ENCODE measurements at places on chromosomes 2 and 18. TPM values are rescaled to one million over a fixed set of nuclear protein-coding genes. Genes with fewer than 3 reads are reported as not detected.
A peak's percentile ranks its signal among the peaks of the same experiment; 100 is the strongest.

The SLC16A14 gene
- total RNA-seq = 2.4 TPM

The ANKRD30BL gene
- total RNA-seq = not detected

The DSEL gene
- 0.37 TPM for total RNA-seq

The NRP2 gene
- total RNA-seq = 6.8 TPM

The MPPE1 gene
- total RNA-seq = 69.7 TPM

The CMPK2 gene
- total RNA-seq = 2.9 TPM

The MYCN gene
- not detected for total RNA-seq

The DTNA gene
- total RNA-seq = not detected

The HTR2B gene
- total RNA-seq = not detected

The CERKL gene
- total RNA-seq = not detected

DNA sequence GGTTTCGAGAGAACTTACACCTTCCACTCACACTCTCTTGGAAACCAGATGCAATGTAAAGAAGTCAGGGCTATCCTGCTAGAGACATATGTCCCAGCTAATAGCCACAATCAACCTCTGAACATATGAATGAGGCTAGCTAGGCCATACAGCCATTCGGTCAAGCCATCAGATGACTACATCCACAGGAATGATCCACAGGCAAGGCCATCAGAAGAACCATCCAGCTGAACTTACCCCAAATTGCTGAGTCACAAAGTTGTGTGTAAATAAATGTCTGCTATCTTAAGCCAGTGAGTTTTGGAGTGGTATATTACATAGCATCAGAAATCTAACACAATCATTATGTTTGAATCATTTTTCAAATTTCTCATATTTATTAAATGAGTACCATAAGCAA is 5.2 kb upstream of the SPAST start:
- DNase-seq = no peak

DNA sequence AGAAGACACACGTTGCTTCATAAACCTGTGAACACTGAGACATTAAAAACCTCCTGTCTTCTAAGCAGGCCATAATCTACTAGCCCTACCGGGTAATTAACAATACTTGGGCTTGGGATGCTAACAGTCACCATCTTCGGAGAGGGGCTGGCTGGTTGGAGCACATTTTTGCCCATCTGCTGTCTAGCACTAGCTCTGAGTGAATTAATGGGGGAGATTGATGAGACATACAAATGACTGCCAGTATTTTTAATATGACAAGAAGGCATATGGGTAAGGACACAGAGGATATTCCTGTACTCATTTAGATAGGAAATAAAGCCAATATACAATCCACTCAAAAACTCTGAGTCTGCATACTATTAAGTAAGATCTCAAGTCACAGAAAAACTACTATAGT is 651.6 kb upstream of the SOX11 start:
- no peak for DNase-seq

DNA sequence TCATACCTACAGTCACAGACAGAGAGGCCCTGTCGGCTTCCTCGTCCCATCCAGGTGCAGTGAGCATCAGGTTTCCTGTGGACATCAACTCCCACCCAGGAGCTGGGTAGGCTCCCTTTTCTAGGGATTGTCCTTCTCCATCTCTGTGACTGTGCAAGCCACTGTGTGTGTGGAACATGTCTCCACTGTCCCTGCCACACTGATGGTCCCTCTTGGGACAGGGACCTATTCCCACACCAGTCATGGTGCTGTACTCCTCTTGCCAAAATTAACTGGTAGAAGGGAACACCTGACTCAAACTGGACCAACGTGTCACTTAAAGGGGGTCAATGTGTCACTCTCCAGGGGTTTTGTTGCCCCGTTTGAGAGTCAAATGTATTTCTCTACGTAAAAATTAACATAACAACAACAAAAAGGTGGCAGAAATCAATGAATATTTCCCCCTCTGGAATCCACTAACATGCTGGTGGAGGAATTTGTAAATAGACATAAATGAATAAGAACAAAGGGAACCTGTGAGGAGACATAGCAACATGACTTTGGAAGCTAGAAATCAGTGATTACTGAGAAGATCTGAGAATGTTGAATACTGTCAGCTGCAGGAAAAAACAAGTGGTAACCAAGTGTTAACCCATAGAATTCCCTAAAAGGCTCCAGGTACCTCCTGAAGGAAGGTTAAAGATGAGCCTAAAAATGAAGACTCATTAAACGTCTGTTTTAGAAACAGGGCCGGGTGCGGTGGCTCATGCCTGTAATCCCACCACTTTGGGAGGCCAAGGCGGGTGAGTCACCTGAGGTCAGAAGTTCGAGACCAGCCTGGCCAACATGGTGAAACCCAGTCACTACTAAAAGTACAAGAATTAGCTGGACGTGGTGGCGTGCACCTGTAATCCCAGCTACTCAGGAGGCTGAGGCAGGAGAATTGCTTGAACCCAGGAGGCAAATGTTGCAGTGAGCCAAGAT is 40.4 kb downstream of the SH2D6 start:
- DNase-seq = no peak

- no peak for DNase-seq
Measured at GRCh38 chr2:69989441-69990105, 28.1 kb upstream of the ASPRV1 start.

DNA sequence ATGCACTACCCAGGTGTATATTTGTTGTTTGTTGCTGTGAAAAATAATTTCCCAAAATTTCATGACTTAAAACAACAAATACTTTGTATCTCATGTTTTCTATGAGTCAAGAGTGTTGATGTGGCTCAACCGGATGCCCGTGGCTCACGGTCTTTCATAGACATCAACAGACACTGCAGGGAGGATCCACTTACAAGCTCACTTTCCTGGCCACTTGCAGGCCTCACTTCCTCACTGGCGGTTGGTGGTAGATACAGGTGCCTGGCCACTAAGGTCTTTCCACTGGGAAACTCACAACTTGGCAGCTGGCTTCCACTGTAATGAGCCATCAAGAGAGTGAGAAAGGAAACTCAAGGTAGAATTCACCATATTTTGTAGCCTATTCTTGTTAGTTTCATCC is 662.9 kb downstream of the IRS1 start:
- no peak for DNase-seq

DNA sequence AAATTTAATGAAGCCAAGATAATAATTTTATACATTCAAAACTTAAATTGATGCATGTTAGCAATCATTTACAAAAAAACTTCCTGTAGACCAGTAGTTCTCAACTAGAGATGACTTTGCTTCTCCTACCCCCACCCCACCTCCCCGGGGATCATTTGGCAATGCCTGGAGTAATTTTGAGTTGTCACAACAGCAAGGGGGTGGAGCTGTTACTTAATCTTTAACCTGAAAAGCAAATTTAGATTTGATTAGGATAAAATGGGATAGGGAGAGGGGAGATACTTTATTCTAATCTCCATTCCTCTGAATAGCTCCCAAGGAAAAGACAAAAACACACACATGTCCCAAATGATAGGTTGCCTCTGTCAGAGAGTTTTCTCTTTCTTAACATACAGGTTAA is 4.2 kb downstream of the SLC40A1 start:
- no peak for DNase-seq

DNA sequence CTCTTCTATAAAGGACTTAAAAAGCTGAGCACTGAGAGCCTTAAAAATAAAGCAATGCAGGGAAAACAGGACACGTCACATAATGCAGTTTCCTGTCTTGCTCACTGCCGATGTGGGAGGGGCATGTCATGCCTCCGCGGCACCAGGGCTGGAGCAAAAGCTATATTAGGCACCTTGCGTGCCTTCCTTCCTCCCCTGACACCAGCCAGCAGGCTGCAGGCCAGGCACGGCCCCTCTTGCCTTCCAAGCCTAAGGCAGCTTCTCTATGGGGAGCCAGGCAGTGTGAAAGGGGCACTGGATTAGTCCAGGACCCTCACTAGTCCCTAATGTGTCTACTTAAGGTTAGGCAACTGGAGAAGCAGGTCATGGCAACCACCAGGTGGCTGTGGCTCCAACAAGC is 26.3 kb downstream of the MRPL35 start:
- peak; percentile 74 for DNase-seq

DNA sequence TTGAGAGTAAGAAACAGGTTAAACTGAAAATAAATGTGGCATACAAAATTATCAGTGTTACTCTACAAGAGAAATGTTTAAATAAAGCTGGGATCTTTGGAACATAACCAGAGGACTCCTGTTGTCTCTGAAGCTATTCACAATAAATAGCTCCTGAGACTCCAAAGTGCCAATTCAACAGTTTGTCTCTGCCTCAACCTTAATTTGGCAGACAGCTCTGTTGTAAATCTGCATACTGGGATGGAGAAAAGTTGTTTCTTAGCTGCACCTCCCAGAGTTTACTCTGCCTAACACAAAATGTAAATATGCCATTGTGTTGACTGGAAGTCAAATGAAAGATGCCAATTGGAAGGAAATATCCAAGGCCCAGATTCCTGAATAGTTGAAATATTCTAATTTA is 238.5 kb upstream of the EPHA4 start:
- DNase-seq = no peak

- DNase-seq = no peak
Measured at GRCh38 chr18:54807303-54807702, 21.0 kb upstream of the RAB27B start.

DNA sequence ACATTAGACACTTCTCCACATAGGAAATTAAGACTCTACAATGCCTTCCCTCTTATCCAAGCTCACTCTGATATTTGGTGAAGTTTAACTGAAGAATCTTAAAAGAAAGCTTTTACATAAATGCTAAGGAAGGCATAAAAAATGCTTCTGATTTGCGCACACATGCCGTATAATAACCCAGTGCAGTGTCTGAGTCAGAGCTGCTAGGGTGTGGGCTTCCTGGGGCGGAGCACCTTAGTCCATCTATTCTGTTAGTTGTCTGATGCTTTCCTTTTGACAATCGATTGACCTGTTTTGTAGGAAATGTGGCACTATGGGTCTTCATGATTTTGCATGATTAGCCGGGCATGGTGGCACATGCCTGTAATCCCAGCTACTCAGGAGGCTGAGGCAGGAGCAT is 231.5 kb downstream of the AFF3 start:
- DNase-seq = no peak

DNA sequence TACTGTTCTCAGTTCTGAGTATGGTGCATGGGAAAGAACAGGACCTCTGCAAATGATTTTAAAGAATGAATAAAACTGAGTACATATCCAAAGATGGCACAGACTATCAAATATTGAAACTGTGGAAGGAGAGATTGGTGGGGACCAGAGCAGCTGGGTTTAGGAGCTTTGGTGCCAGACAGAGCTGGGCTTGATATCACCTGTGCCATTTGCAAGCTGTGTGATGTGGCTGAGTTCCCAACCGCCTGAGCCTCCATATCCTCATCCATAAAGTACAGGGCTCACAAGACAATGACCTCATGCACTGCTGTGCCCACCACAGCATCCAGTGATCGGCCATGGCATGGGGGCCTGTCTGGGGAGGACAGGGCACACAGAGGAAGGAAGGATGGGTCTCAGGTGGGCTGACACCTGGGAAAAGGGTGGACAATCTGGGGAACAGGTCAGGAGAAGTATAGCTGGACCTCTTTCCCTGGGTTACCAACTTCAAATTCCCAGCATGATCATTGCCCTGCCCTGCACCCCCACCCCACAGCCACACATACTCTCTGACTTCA is 83.9 kb upstream of the RAB6C start:
- no peak for DNase-seq

DNA sequence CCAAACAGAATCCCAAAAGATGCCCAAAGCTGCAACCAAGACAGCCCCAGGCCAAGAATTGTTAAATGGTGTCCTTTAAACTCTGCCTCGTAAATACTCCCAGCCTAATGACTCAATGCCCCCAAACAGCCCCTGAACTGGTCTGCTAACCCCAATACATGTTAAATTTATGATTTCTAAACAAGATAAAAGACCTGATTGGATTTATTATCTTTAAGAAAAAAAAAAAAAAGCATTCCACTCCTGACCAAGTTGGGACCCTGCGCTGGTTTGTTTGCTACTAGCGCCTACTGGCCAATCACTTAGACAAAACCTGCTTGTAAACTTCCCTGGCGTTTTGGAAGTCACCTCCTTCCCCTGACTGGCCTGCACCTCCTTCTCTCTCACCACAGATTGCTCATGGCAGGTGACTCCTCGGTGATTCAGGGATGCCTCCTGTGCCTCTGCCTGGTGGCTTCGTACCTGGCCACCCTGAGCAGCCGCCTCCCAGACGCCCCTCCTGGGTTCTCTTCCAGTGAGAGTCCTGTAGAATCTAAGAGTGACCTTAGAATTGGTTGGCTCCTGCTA is 121.3 kb downstream of the BCL11A start:
- DNase-seq = no peak

- no peak for DNase-seq
Measured at GRCh38 chr18:58843688-58844035, 21.0 kb upstream of the ZNF532 start.

DNA sequence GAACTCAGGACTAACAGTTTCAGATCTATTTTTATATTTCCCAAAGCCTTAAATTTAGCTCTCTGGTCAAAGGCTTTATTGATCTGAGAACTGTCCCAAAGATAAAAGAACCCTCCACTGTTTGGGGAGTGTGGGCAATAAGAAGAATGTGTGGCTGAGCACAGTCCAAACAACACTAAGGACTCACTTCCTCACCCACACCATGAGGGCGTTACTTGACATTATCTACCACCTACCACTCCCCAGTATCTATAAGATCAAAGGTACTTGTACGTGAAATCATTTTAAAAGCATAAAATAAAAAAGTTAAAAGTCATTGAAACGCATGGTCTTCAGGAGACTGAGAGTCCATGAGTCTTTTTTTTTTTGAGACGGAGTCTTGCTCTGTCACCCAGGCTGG is 54.6 kb upstream of the NFU1 start:
- no peak for DNase-seq

DNA sequence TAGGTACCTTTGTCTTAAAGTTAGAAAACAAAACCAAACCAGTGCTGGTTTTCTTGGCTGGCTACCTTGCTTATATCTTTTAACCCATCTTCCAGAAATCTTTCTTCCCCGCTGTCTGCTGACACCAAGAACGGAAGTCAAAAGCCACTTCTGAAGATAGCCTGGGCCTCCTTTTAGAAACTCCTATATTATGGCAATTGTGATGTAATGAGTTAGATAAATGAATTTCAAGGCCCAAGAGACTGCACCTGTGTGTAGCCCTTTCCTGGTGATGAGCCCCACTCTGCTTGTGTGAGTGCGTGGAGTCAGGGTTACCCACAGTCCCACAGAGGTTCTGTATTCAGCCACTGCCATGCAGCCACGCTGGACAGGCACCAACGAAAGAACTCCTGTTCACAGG is 60.7 kb downstream of the ARMC9 start:
- DNase-seq = no peak

GRCh38 chr2:79711098-79711497 is 198.2 kb downstream of the CTNNA2 start:
- no peak for DNase-seq

DNA sequence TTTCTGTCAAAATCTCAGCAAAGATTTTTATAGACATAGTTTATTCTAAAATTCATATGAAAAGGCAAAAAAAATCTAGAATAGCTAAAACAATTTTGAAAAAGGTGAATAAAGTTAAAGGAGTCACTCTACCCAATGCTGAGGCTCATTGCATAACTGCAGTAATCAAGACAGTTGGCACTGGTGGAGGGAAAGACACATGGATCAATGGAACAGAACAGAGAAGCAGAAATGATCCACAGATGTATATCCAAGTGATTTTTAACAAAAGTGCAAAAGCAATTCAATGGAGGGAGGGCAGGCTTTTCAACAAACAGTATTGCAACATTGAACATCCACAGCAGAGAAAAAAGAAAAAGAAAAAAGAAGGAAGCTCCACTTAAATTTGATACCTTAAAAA is 162.8 kb downstream of the RBM43 start:
- no peak for DNase-seq
